Daoy (cell line): ENCODE measurements at places on chromosomes 2 and 18. TPM values are rescaled to one million over a fixed set of nuclear protein-coding genes. Genes with fewer than 3 reads are reported as not detected.

- peak; percentile 46 for DNase-seq
Observed at GRCh38 chr2:134189009-134189720, 64.7 kb upstream of the MGAT5 start.

- no peak for DNase-seq
Observed at GRCh38 chr2:133602538-133602937, 34.3 kb upstream of the NCKAP5 start.

- no peak for DNase-seq
Observed at GRCh38 chr2:24228470-24228869, 53.6 kb downstream of the FAM228A start.

DNA sequence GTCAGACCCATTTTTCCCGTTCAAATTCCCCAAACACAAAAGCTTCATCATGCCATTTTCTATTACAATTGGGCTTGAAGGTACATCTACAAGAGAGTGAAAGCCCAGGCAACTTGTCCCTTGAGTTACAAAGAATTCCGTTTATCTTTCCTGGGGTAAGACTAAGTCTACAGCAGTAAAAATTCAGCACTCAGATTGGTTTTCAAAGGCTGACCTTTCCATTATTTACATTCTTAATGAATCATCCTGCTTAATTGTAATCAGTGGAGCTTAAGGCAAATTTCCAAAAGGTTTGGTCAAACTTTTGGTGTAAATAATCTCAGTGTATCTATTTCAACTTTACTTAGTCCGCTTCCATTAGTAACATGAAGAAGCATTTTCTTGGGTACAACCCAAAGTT, 33.4 kb upstream of the ST3GAL5 start:
- no peak for DNase-seq

TSPYL6 gene
- not detected in 2 replicates for total RNA-seq
